Activated T-cell treated with anti-CD3 and anti-CD28 coated beads, Interleukin-2, amount 50 U/mL, for 4 hours (primary cell): ENCODE measurements at places on chromosomes 2 and 18. TPM values are rescaled to one million over a fixed set of nuclear protein-coding genes. Genes with fewer than 3 reads are reported as not detected.

DNA sequence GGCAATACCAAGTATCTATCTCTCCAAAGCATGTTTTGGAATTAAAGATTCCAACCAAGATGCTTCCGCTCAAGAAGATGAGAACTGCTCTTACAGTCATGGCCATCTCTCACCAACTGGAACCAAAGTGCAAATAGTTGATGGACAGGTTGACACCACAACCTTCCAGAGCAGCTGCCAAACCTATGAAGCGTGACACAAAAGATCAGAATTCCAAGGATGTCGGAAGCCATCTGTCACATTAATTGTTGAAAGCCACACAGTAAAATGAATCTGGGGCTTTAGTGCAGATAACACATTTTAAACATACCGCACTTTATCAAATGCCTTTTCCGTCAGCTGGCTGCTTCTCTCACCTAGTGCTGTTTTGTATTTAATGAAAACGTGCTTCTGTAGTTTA is 195.7 kb downstream of the CDH20 start:
- no peak for DNase-seq

DNA sequence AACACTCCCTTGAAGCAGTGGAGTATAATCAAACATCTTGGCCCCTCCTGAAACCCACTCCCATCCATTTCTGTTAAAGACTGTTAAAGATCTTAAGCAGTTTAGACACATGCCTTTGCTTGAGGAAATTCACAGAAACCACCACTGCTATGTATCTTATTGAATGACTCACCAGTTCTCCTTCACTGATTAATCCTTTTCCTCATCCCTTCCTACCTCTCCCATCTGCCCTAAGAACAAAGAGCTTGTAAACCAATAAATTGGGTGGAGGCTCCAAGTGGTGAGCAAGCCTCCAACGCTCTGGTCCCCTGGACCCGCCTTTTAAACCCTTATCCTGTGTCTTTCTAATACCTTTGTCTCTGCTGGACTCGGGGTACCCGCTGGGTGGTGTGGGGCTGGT is 746.1 kb downstream of the LRP1B start:
- DNase-seq, result no peak

- peak; percentile 21 for DNase-seq
These were observed 34.1 kb upstream of the GNAL start for GRCh38 chr18:11654736-11655605.

GRCh38 chr2:134244587-134244986 is 9.3 kb upstream of the MGAT5 start:
- no peak for DNase-seq

DNA sequence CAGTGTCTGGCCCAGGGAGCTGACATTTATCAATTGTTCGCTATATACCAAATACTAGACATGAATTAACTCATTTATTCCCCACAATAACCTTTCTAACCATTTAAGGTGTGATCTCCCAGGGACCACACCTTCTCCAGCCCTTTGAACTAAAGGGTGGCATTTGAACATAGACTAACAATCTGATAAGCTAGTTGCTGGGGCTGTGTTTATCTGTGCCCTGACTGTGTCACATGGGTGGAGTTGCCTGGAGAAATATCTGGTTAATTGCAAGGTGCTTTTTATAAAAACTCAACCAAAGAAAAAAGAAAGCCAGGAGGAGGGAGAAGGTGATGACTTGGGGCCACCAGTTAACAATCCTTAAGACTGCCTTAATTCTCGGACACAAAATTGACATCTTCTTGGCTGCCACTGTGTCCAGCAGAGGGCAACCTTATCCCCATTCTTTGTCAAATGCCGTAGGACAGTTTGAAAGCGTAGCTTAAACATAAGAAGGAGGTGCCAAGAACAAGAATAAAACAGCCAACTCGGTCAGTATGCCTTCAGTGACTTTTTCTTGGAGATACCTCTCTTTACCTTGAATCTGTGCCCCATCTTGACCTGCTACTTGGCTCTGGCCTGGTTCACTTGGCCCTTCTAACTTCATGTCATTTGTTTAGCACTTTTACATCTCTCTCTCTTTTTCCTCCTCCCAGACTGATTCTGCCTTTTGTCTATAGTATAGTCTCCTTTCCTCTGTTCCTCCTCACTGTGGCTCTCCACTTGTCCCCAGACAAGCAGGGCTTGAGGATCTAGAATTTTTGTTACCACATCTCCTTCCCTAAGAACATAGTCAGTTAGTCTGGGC is 183.4 kb downstream of the MYO3B start:
- DNase-seq, result peak; percentile 23

DNA sequence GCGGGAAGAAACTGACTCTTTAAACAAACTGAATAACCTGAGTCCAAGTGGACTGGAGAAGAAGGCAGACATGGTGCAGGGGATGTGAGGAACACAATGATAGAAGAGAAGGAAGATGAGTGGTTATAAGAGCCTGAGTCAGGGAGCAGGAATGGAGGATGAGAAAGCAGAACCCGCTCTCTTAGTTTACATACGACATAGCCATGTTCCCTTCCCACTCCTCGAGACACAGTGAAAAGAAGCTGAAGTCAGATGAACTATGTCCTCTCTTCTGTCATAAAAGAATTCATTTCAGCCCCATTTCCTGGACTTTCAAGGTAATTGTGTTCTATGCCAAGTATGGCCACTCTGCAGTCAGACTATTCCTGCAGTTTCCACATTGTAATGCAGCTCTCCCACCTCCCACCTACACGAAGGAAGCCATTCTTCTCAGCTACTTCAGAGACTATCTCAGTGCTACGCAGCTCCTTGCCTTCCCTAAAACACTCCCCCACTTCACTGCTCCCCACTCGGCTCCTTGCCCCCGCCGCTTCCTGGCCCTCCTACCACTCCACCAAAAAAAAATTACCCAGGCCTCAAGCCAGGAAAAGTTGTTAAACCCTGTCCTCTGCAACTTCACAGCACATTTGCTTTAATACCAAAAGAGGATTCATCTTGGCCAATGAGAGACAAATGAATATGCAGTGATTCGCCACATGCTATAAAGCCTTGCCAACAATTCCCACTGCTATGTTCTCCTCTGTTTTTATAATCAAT is 323.4 kb upstream of the EPHA4 start:
- no peak for DNase-seq

GRCh38 chr2:181430406-181431118 is 26.6 kb upstream of the ITGA4 start:
- DNase-seq, result no peak

The DGKD gene
- total RNA-seq, result 38.8 TPM

The KHK gene
- total RNA-seq, result 5.2 TPM

DNA sequence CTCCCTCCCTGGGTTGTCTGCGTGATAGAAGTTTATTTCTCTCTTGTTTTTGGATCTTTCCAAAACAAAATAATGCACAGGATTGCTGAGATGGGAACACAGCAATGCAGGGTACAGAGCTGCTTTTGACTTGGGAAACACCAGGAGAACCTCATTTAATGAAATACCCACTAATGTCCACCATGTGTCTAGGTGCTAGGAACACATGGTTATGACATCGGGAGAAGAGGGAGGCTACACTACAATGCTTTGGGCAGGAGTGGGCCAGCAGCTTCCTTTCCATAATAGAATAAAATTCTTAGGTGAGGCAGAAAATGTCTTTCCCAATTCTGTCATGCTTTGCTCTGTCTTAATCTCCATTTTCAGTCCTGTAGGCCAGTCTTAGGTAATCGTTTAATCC is 29.2 kb upstream of the KCNF1 start:
- no peak for DNase-seq

GRCh38 chr18:9206421-9206820 is 69.8 kb downstream of the ANKRD12 start:
- DNase-seq, result no peak

The GNLY gene
- total RNA-seq, result 4.3 TPM

The ASB18 gene
- total RNA-seq, result not detected

The SPRED2 gene
- 10.9 TPM for total RNA-seq

- peak; percentile 65 for DNase-seq
These were observed 102.6 kb downstream of the HDAC4 start for GRCh38 chr2:239298116-239298804.

DNA sequence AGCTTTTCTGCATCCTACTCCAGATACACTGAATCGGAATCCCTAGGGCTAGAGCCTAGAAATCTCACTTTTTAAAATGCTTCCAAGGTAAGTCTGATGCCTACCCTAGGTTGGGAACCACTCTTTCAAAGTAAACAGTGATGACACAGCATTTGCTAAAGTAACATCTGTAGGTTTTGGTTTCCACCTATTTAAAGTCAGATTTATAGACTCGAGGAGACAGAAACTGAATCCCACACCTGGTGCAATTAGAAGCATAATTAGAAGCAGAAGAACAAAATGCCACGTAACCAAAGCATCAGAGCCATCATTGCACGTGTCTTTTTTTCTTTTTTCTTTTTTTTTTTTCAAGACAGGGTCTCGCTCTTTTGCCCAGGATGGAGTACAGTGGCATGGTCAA is 40.9 kb downstream of the PDK1 start:
- no peak for DNase-seq
